ENCODE measurements at places on chromosomes 13 and 19.

GRCh38 chr13:31236211-31236786 lies 36.5 kb downstream of the B3GLCT start:
- no peak for DNase-seq

GRCh38 chr13:67087527-67087926 lies 142.6 kb downstream of the PCDH9 start:
- DNase-seq, result no peak

GRCh38 chr19:31391518-31391917 lies 42.3 kb upstream of the TSHZ3 start:
- DNase-seq, result no peak

- DNase-seq, result no peak
Observed at GRCh38 chr19:58010507-58010906, 7.9 kb upstream of the ZNF606 start.

DNA sequence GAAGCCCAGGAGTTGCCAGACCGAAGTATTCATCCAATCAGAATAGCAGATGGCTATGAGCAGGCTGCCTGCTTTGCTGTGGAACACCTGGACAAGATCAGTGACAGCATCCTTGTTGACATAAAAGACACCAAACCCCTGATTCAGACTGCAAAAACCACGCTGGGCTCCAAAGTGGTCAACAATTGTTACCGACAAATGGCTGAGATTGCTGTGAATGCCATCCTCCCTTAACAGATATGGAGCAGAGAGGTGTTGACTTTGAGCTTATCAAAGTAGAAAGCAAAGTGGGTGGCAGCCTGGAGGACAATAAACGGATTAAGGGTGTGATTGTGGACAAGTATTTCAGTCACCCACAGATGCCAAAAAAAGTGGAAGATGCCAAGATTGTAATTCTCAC lies 250.3 kb upstream of the OBI1 start:
- DNase-seq, result no peak

DNA sequence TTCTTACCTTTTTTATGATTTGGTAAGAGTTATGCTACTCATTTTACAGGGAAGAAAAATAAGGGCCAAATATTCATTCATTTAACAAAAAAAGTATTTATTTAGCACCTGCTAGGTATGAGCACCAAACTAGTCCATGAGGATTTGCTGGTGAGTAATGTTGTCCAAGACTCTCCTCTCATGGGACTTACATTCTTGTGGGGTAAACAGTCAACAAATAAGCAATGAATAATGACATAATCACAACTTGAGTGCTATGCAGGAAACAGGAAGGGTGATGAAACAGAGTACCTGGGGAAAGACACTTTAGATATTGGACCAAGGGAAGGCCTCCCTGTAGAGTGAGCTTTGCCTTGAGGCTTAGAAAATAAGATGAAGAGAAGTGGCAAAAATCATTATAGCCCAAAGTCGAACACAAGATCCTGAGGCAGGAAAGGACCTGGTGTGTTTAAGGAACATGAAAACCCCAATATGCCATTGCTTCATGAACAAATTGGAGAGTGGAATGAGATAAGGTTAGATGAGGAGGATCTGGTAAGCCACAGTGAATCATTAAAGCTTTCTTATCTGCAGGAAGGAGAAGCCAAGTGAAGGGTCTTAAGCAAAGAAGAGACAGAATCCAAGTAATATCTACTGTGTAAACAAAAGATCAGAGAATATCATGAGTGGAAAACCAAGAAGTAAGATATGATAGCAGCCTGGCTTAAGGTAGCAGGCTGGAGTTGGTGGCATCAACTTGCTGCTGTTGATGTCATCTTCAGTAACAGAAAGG lies 294.5 kb upstream of the NBEA start:
- no peak for DNase-seq

- no peak for DNase-seq
Observed at GRCh38 chr13:80341756-80342370, 937 bp upstream of the SPRY2 start.

- no peak for DNase-seq
Observed at GRCh38 chr13:31349156-31349555, 149.4 kb downstream of the B3GLCT start.
